ENCODE measurements at places on chromosomes 11 and 22. TPM values are rescaled to one million over a fixed set of nuclear protein-coding genes. Genes with fewer than 3 reads are reported as not detected.

DNA sequence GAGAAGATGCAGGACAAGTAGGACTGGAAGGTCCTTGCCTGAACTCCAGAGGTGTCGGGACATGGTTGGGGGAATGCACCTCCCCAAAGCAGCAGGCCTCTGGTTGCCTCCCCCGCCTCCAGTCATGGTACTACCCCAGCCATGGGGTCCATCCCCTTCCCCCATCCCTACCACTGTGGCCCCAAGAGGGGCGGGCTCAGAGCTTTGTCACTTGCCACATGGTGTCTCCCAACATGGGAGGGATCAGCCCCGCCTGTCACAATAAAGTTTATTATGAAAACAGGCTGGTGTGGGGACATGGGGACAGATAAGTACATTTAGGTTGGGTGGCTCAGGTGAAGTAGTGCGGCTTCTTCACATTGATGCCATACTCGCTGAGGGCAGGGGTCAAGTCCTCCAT is 1.4 kb downstream of the TAF10 start:
- no peak for DNase-seq

DNA sequence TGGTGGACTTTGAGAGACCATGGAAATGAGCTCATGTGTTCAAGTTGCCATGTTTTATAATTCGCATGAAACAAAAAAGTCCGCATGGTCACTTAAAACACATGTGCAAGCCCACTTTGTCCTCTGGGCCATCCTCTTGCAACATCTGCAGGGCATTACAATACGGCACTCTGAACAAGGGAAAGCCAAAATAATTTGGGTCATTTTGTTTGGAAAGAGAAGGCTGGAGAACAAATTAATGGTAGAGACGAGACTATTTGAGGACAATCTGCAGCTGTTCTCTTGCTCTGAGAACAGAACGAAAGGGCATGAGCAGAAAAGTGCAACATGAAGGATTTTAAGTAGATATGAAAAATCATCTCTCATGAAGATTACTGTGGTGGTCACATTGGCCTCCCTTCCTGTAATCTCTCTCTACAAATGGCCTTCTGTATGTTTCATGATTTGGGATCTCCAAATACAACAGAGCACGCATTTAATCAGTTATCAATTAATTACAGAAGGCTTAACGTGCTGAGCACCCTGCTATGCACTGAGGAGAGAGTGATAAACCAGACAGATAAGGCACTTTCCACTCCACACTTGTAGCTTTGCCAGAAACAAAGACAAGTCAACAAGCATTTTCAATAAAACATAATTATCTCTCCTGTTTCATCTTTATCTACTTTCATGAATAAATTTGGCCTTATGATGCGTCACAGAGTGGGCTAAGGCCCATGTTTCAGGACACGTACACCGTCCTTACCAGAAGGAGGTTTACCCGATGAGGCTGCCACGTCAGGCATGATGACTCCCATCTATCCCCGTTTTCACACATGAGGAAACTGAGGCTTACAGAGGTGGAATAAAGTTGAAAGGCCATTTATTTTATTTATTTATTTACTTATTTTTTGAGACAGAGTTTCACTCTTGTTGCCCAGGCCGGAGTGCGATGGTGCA is 384.1 kb downstream of the LARGE1 start:
- no peak for DNase-seq

- DNase-seq, result no peak
Observed at GRCh38 chr11:96760306-96760705, 370.5 kb downstream of the JRKL start.

DNA sequence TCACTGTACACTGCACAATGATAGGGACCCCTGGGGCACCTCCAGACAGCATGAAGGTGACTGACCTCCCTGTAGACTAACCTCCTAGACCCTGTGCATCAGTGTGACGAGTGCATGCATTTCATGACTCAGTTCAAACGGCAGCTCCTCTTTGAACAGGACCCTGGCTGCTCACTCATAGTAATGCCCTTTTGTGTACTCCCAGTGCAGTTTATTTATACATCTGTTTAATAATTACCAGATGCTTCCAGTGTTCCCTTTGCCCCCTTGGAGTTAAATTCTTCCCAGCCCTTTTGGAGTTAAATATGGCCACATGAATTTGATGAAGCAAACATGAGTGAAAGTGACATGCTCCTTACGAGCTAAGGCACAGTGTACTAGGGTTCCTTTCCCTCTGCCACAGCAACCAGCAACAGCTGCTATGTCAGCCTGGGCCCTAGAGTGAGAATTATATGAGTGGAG is 72.4 kb downstream of the PANX1 start:
- DNase-seq, result peak; percentile 74

- no peak for DNase-seq
Observed at GRCh38 chr22:37054600-37055365, 3.2 kb downstream of the KCTD17 start.

GRCh38 chr22:32661296-32661695 is 140.2 kb upstream of the TIMP3 start:
- DNase-seq, result peak; percentile 96

DNA sequence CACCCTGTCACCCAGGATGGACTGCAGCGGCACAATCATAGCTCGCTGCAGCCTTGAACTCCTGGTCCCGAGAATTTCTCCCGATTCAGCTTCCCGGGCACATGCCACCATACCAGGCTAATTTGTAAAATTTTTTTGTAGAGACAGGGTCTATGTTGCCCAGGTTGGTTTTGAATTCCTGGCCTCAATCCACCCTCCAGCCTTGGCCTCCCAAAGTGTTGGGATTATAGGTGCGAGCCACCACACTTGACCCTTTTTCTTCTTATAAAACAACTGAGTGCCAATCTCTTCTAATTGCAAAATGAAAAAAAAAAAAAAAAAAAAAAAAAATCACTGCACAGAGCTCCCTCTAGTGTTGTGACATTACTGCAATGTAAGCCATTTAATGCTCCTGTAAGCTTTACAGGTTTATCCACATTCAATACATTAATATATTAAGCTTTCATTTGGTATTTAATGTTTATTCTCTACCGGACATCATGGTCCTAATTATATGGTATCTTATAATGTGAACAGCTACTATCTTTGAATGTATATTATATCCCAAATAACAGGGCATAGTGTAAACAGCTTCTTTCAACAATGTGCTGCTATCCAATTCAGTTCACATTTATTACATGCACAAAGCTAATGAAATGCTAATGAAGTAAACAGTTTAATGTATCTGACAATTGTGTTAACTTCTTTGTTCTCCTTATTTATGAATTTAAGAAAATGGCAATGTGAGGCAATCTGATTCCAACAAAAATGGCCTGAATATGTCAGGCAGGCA is 44.6 kb downstream of the COPB1 start:
- DNase-seq, result peak; percentile 63

GRCh38 chr11:73542175-73542574 is 55.7 kb downstream of the FAM168A start:
- peak; percentile 34 for DNase-seq

DNA sequence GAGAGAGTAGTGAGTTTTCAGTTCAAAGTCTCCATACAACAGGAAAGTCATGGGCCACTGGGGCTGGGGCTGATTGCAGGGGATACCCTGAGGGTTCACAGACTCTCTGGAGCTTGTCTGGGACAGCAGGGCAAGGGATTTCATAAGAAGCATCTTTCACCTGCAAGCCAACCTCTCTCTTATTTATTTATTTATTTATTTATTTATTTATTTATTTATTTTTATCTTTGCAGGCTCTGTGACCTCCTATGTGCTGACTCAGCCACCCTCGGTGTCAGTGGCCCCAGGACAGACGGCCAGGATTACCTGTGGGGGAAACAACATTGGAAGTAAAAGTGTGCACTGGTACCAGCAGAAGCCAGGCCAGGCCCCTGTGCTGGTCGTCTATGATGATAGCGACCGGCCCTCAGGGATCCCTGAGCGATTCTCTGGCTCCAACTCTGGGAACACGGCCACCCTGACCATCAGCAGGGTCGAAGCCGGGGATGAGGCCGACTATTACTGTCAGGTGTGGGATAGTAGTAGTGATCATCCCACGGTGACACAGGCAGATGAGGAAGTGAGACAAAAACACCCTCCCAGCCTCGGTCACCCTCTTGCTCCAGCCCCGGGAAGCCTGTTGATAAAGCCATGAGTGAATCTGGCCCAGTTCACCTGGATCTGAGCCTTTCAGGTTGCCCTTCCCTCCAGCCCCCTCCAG is 68.4 kb downstream of the GGTLC2 start:
- no peak for DNase-seq

GRCh38 chr11:89521294-89521693 is 30.1 kb upstream of the NOX4 start:
- peak; percentile 60 for DNase-seq

DNA sequence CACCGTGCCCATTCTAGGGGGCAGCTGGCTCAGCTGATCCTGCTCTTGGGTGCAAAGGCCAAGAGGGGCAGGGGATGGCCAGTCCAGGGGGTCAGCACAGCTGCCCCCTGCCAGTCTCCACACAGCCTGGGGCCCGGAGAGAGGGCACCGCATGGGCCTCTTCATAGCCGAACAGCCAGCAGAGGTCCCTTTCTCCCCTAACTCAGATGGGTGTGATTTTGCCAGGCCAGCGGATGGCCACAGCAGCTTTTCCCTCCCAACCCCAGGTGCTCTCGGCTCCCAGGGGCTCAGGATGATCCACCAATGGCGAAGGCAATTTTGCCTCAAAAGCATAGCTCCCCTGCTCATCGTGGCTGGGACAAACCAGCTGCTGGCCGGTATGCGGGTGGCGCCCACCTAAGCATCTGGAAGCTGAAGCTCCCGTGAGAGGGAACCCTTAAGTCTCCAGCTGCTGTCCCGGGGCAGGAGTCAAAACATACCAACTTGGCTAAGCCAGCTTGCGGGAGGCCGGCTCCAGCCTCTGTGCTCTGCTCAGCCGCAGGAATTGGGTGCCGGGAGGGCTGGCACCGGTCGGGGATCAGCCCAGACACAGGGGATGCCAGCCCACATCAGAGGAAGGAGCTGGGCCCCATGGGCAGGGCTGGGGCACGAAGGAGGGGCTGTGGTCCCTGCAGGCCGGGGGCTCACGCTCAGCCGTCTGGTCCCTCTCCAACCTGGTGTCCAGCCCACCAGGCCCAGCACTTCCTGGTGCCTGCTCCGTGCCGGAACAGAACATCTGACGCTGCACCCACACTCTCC is 30.5 kb upstream of the GNB1L start:
- no peak for DNase-seq

GRCh38 chr11:106446955-106447354 is 369.5 kb downstream of the AASDHPPT start:
- no peak for DNase-seq

- peak; percentile 27 for DNase-seq
Observed at GRCh38 chr11:79314906-79315689, 125.7 kb downstream of the TENM4 start.

DNA sequence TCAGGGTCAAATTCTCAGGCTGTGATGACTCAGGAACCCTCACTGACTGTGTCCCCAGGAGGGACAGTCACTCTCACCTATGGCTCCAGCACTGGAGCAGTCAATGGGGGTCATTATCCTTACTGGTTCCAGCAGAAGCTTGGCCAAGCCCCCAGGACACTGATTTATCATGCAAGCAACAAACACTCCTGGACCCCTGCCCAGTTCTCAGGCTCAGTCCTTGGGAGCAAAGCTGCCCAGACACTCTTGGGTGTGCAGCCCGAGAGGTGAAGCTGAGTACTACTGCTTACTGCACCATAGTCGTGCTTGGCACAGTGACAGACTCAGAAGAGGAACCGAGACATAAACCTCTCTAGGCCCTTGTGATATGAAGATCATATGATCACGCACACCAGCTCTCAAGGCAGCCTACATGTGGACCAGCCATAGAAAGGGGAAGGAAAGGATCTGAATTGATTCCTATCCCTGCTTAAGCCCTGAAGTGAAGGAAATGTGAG is 58.2 kb downstream of the ZNF280B start:
- DNase-seq, result no peak

- DNase-seq, result peak; percentile 97
Observed at GRCh38 chr11:65900125-65900898, at the start of gene FOSL1. Gene FOSL1, minus strand, starts transcription at chr11:65900388. Its CDS starts 49 bp downstream, at chr11:65900339.

Gene ENTHD1
- total RNA-seq, result not detected

Gene OR8D1
- total RNA-seq, result not detected

Gene ZP1
- total RNA-seq, result under 0.01 TPM

Gene SLC22A25
- not detected for total RNA-seq
